ENCODE measurements at places on chromosomes 1 and 21. TPM values are rescaled to one million over a fixed set of nuclear protein-coding genes. Genes with fewer than 3 reads are reported as not detected.

- DNase-seq, result no peak
These were observed 70.8 kb upstream of the COA6 start for GRCh38 chr1:234302354-234302962.

DNA sequence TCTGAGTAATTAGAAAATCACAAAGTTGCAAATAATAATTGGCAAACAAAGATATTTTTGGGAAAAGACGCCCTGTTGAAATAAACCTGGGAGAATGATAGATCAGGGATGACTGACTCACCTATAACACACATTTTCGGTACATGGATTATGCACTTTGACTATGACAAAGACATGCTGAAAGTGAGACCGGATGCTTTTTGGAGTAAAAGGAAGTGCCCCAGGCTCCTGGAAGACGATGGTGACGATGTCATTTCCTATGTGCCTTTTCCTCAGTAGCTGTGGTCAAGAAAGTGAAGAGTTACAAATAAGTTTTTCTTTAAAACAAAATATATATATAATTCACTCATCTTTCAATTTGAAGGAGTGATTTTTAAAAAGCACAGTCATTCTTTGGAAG, 158.7 kb downstream of the SIPA1L2 start:
- no peak for DNase-seq

VASH2 gene
- 2.3 TPM for total RNA-seq

DNA sequence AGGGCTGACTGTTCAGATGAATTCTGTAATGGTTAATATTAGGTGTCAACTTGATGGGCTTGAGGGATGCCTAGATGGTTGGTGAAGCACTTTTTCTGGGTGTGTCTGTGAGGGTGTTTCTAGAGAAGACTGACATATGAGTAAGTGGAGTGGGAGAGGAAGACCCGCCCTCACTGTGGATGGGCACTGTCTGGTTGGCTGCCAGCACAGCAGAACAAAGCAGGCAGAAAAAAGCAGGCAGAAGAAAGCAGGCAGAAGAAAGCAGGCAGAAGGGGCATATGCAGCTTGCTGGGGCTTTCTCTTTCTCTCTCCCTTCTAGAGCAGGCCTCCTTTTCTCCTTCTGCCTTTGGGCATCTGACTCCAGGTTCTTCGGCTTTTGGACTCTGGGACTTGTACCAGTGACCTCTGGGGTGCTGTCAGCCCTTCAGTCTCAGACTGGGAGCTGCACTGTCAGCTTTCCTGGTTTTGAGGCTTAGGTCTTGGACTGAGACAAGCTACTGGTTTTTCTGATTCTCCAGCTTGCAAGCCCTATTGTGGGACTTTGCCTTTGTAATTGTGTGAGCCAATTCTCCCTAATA, 42.9 kb upstream of the CD2 start:
- no peak for DNase-seq

DENND1B gene
- 54.7 TPM for total RNA-seq

- no peak for DNase-seq
These were observed 5.8 kb upstream of the EPHA8 start for GRCh38 chr1:22557341-22557950.

NPR1 gene
- 134 TPM for total RNA-seq

GRCh38 chr1:215523906-215524305, 43.2 kb upstream of the KCTD3 start:
- DNase-seq, result no peak

- DNase-seq, result no peak
These were observed 156.2 kb upstream of the CTTNBP2NL start for GRCh38 chr1:112239683-112240330.

MSH4 gene
- 0.66 TPM for total RNA-seq

DNA sequence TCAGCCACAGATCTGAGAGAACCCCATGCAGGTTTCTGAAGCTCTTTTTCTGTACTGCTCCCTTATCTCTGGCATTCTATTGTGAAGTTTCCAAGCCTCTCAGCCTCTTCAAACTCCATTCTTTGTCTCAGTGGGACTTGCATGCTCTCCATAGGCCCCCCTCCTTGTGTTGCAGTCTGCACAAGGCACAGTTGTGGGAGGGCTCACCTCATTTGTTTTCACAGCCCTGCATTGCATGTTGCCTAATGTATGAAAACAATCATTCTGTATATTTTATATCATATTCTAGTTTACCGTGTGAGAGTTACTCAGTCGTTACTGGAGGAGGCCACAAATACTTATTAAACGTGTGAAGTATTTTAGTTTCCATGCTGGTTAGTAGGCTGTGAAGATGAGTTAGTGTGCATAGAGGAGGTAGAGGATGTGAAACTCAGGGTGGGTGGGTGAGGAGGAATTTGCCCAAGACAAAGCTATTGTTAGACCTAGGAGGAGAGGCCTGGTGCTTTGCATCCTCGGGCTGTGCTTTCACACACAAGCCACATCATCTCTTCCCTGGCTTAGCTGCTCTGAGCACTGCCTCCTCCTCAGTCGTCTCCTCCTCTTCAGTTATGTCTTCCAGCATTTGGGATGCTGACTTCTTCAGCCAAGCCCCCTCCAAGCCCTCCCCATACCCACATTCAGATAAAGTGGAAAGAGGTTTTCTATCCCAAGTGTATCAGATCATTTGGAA, 7.8 kb upstream of the CHI3L2 start:
- no peak for DNase-seq

GRCh38 chr1:115839029-115839678, 1.8 kb downstream of the NHLH2 start:
- DNase-seq, result no peak

CDCA8 gene
- total RNA-seq, result 1.4 TPM

UTP25 gene
- total RNA-seq, result 6.4 TPM

GPR25 gene
- not detected for total RNA-seq

GRCh38 chr1:207239874-207240273, 81.6 kb upstream of the CD55 start:
- no peak for DNase-seq

- peak; percentile 85 for DNase-seq
These were observed 23.2 kb upstream of the CNIH3 start for GRCh38 chr1:224592636-224593582.

RUNX3 gene
- 9.1 TPM for total RNA-seq

- no peak for DNase-seq
These were observed 157.9 kb downstream of the CASZ1 start for GRCh38 chr1:10638559-10639005.

- DNase-seq, result no peak
These were observed 127.5 kb downstream of the RHOU start for GRCh38 chr1:228862542-228863505.

DNA sequence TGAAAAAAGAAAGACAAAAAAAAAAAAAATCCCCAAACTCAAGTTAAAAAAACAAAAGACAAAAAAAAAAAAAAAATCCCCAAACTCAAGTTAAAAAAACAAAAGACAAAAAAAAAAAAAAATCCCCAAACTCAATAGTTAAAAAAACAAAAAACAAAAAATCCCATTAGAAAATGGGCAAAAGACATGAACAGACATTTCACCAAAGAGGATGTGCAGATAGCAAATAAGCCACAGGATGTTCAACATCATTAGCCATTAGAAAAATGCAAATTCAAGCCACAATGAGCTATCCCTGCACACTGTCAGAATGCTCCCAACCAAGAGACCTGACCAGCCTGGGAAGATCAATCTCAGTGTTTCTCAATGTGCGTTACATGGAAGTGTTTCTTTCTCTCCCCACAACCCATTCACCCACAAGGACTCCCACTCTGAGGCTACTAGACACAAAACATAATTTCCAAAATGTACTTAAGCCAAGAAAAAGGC, 33.9 kb downstream of the MRAP start:
- no peak for DNase-seq

- no peak for DNase-seq
These were observed 3.4 kb downstream of the DDX59 start for GRCh38 chr1:200666309-200666708.

- DNase-seq, result no peak
These were observed 134.3 kb upstream of the C1orf174 start for GRCh38 chr1:4034318-4034887.

SLFNL1 gene
- total RNA-seq, result 0.16 TPM

HES2 gene
- 3.4 TPM for total RNA-seq

GRCh38 chr1:70093250-70093975, 112.0 kb downstream of the LRRC40 start:
- DNase-seq, result no peak

DNA sequence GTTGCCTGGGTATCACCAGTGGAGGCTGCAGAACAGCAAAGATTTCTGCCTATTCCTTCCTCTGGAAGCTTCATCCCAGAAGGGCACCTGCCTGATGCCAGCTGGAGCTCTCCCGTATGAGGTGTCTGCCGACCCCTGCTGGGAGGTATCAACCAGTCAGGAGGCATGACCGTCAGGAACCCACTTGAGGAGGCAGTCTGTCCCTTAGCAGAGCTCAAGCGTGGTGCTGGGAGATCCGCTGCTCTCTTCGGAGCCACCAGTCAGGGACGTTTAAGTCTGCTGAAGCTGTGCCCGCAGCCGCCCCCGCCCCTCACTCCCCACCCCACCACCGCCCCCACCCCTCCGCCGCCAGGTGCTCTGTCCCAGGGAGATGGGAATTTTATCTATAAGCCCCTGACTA, 23.1 kb upstream of the HFM1 start:
- DNase-seq, result no peak

DNA sequence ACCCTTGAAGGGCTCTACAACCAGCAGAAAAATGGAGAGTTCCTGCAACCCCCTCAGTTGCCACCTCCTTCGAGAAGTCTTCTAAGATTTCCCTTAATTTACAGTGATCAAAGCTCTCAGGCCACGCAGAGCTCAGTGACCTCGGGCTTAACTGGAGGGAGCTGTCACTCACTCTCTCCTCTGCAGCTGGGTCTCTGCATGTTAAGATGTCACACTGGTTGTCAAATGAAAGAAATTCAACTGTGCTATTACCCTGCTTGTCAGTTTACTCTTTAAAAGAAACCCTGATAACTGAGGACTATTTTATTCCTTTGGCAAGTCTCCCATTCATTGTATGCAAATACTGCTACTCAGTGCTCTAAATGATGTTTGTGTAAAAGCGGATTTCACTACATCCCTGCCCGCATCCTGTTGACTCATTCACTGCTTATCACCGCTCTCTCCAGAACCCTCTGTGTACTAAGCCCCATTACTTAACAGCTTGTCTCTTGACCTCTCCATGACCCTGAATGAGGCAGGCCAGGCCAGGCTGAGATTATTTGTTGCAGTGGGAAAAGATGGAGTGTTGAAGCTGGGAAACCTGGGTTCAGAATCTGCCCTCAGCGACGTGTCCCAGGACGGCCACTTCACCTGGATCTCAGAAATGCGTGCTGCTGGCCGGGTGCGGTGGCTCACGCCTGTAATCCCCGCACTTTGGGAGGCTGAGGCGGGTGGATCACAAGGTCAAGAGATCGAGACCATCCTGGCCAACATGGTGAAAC, 13.7 kb downstream of the DHRS3 start:
- DNase-seq, result no peak

NCAM2 gene
- 3.6 TPM for total RNA-seq

DNA sequence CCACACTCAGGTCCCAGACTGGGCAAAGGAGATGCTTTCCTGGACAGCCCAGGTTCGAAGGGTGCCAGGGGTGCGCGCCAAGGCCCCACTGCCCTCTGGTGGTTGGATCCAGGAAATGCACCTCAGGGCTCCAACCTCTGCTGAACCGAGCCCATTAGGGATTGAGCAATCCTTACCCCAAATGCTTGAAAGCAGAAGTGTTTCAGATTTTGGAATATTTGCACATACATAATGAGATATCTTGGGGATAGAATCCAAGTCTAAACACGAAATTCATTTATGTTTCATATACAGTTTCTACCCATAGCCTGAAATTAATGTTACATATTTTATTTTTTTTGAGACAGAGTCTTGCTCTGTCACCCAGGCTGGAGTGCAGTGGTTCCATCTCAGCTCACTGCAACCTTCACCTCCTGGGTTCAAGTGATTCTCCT, 57.4 kb downstream of the SLC9A1 start:
- DNase-seq, result peak; percentile 86

PLPPR5 gene
- total RNA-seq, result not detected

SLC44A3 gene
- 12.6 TPM for total RNA-seq

GRCh38 chr1:204084247-204084772, 11.4 kb downstream of the SOX13 start:
- DNase-seq, result peak; percentile 79

NOC2L gene
- total RNA-seq, result 36.2 TPM

DNA sequence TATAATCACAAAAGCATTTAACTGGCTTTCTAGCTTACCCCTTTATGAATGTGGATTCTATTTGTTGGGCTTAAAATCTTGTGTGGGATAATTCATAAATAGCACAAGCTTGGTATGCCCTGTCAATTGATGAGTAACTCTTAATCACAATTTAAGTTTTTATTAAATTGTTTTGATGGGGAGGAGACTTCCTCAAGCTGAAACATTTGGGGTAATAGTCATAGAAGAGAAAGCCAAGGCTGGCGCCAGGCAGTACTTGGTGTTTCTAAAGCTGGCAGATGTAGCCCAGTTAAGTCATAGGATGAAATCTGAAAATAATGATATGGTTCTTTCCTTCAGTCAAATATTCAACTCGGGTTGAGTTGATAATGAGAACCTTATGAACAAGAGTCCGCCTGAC, 167.2 kb downstream of the FMN2 start:
- DNase-seq, result no peak

- no peak for DNase-seq
These were observed 147.4 kb downstream of the TENT5C start for GRCh38 chr1:117753232-117753631.

GRCh38 chr21:41783476-41784180, 16.8 kb upstream of the RIPK4 start:
- DNase-seq, result peak; percentile 73

- no peak for DNase-seq
These were observed 22.6 kb downstream of the KCNK1 start for GRCh38 chr1:233636503-233636877.

DNA sequence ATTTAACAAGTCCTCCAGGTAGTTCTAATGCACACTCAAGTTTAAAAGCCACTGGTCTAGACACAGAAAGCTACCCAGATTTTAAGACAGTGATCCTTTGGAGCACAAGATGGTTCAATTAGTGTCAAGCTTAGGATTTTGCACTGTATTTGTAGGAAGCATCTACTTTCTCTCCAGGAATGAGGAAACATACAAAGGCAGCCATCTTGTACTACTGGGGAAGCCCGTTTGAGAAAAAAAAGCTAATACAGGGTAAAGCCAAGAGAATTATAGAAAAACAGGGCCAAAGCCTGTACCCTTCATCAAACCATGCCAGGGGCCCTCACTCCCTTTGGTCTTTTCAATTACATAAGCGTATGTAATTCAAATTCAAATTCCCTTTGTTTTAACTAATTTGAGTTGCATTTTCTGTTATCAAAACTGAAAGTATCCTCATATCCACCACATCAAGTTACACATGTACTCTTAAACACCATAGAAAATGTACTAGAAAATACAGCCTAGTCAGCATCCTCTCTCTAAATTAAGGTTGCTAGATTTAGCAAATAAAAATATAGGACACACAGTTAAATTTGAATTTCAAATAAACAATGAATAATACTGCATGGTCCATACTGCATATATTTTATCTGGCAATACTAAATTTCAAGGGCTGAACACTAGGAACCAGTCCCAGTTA, 17.4 kb downstream of the PIK3R3 start:
- no peak for DNase-seq

- no peak for DNase-seq
These were observed 31.6 kb upstream of the UBE2U start for GRCh38 chr1:64171797-64172281.

DNA sequence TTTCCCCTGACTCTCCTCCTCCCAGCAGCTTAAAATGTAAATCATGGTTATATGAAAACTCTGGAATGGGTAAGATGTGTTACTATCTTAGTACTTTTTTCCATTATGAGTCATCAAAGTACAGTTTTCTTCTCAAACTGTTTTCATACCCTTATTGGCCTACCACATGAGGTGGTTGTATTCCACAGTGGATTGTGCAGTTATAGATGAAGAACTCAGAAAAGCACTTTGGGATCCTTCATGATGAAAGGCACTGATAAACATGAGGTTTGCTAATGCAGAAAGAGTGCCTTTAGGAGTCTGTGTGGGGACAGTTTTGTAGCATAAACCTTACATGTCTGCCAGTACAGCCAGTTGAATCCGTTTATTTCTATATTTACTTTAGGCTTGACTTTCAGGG, 32.0 kb upstream of the MYOCOS start:
- no peak for DNase-seq

Data from breast epithelium (tissue), 4 donors.